Kidney epithelial cell (primary cell): ENCODE measurements at places on chromosomes 3 and 15. TPM values are rescaled to one million over a fixed set of nuclear protein-coding genes. Genes with fewer than 3 reads are reported as not detected.

DNA sequence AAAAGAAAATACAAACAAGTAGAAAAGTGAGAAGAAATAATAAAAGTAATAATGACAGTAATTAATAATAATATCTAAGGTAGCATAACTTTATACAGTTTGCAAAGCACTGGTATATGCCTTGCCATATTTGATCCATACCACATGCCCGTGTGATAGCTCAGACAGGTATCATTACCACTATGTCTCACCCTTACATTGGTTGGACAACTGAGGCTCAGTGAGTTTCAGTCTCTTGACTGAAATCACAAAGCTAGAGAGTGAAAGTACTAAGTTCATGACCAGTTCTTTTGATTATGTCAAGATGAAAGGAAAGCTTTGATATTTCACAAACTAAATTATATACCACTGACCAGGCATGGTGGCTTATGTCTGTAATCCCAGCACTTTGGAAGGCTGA lies 408.9 kb downstream of the GAP43 start:
- DNase-seq, result no peak

GRCh38 chr3:189288348-189289235 lies 116.8 kb downstream of the TPRG1 start:
- no peak for DNase-seq

The SLC28A1 gene
- total RNA-seq, result 0.17 and 0.82 TPM in 2 replicates

DNA sequence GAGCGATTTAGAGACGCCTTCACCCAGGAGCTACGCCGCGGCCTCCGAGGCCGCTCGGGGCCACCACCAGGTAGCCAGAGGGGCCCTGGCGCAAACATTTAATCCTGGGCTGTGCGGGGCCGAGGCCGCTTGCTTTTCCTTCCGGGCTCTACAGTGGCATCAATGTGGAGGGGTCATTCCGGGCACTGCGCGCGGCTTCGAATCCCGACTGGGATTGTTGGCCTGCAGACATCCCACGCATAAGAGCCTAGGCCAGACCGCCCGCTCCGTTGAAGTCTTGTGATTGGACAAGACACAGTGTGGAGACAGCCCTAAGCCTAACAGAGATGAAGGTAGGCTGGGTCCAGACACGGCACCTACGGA lies 568 bp upstream of the NCBP2 start:
- no peak for DNase-seq

- DNase-seq, result no peak
These were observed 12.1 kb downstream of the PRR23E start for GRCh38 chr3:127204841-127205582.
